CD4-positive, alpha-beta memory T cell (primary cell): ENCODE measurements at places on chromosomes 7 and 10.

- DNase-seq, result peak; percentile 10
Observed at GRCh38 chr7:37786741-37787569, 61.4 kb upstream of the NME8 start.

DNA sequence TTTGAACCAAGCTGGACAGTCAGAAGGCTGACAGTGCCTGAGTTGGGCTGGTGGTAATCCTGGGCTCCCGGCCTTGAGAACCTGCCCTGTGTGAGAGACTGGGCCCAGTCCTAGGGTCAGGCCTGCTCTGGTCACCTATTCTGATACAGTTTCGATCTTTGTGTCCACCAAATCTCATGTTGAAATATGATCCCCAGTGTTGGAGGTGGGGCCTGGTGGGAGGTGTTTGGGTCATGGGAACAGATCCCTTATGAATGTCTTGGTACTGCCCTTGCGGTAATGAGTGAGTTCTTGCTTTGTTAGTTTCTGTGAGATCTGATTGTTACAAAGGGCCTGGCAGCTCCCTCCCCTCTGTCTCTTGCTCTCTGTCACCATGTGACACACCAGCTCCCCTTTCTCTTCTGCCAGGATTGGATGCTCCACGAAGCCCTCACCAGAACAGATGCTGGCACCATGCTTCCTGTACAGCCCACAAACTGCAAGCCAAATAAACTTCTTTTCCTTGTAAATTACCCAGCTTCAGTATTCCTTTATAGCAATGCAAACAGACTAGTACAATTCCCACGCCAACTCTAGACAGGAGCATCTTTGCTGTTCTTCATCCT, 111.8 kb upstream of the ZNF438 start:
- DNase-seq, result no peak

DNA sequence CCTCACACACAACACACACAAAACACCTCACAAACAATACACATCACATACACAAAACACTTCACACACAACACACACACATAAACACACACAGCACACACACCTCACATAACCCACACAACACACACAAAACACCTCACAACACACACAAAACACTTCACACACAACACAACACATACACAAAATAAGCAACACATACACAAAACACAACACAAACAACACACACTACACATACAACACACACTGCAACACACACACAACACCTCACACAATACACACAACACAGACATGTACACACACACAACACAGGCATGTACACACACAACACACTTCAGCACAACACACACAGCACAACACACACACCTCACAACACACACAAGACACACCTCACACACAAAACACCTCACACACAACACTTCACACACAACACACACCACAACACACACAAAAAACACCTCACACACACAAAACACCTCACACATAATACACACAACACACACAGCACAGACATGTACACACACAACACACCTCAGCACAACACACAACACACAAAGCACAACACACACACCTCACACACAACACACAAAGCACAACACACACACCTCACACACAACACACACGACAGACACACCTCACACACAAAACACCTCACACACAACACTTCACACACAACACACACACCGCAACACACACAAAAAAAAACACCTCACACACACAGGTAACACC, 107.5 kb downstream of the TNS3 start:
- no peak for DNase-seq

DNA sequence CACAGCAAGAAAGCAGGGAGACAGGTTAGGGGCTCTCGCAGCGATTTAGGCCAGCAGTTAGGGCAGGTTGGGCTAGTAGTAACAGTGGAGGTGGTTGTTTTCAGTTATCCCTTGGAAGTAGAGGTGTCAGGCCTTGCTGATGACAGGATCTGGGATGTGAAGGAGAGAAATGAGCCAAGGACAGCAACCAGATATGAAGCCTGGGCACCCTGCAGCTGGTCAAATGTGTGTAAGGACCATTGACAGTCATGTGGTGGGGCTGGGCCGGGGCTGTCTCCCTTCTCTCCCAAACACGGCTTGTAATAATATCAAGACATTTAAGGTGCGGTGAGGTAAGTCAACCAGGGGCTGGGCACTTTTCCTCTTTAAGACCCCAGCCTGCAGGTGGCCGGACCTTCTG, 112.5 kb upstream of the IGFBP3 start:
- no peak for DNase-seq

GRCh38 chr10:53003094-53003493, 230.5 kb upstream of the MBL2 start:
- DNase-seq, result no peak

DNA sequence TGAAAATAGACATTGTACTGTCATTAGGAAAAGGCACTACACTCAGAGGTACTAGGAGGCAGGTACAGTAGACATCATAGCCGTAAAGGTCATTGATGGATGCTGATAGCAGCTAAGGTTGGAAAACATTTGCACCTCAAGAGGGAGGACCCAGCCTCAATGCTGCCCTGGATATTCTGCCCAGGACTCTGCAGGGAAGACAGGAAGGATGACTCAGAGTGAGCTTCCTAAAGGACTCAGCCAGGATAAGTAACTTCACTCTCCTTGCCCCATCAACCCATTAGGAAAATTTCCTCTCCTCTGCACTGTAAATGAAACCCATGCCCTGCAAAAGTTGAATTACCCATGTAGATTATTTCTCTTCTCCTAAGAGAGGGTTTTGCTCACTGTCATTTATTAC, 617.9 kb upstream of the MKI67 start:
- no peak for DNase-seq

DNA sequence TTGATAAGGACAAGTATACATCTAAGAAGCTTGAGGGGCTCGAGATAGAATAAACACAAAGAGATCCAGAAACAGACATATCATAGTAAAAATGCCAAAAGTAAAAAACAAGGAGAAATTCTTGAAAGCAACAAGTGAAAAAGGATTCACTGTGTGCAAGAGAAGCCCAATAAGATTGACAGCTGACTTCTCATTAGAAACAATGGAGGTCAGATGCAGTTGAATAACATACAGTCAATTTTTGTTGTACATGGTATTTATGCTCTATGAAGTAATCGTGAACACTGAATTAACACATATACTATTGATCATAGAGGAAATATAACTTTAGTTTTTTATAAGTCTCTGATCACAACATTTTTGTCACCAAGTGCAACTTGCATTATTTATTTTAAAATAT, 982.8 kb upstream of the SORCS1 start:
- DNase-seq, result no peak

GRCh38 chr10:32516567-32517495, 70.9 kb downstream of the CCDC7 start:
- DNase-seq, result no peak

- DNase-seq, result no peak
Observed at GRCh38 chr7:47346377-47346914, 235.5 kb downstream of the TNS3 start.

DNA sequence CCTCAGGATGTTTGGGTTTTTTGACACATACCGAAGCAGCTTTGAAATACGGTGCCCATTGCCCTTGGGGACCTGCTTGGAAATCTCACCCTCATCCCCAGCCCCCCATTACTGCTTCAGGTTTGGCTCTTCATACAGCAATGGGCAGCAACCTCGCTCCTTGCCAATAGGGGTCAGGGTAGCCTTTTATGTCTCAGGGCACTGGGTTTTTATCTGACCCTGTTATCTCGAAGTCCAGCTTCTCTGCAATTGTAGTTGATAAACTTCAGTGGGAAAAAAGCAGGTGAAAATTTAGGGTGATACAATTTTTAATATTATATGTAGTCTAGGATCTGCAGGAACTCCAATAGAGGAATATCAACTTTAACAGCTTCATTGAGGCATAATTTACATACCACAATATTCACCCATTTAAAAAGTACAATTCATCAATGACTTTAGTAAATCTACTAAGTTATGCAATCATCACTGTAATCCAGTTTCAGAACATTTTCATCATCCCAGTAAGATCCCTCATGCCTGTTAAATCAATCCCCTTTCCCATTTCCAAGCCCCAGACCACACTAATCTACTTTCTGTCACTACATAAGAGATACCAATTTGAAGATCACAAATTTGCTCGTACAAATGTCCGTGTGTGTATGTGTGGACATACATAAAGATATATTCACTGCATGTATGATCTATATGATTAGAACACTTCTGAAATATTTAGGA, 386.2 kb downstream of the KCNMA1 start:
- DNase-seq, result no peak

DNA sequence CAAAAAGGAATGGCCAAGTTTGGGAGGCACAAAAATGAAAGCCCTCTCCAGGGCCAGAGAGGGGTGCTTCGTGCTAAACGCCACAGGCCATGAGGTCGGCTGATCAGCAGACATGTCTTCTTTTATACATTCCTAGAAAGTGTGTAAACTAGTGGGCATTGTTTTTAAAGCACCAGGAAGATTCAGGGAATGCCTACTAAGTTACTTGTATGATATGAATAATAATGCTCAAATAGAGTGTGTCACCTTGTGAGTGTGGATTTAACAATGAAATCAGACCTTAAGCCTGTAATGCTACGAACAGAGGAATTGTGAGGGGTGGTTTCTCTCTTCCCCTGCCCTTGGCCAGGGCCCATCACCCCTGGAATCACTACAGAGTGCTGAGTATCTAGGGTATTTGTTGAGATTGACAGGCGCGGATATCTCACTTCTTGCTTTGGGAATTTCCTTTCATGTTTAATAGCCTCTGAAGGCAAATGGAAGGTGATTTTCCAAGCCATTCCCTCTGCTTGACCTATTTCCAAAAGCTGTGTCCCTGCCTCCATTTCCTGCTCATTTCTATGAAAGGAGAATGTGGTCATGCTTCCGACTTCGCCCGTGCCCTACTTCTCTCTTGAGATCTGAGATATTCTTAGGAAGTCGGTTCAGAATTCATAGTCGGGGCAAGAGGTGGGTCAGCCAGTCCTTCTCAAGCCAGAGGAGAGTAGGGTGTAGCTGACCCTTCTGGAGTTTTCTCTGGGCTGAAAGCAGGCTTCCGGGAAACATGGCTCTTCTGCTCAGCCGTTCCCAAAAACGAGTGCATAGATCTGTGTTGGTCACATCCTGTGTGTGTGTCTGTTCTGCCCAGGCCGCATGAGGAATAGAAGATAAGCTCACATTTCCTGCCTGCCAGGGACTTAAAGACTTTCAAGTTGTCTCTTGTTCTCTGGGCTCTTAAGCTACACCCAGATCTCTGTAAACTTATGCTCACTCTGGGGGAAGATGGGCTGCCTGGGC, 167.8 kb upstream of the ITGB1 start:
- peak; percentile 66 for DNase-seq

- no peak for DNase-seq
Observed at GRCh38 chr10:90138844-90139243, 437.5 kb downstream of the KIF20B start.

DNA sequence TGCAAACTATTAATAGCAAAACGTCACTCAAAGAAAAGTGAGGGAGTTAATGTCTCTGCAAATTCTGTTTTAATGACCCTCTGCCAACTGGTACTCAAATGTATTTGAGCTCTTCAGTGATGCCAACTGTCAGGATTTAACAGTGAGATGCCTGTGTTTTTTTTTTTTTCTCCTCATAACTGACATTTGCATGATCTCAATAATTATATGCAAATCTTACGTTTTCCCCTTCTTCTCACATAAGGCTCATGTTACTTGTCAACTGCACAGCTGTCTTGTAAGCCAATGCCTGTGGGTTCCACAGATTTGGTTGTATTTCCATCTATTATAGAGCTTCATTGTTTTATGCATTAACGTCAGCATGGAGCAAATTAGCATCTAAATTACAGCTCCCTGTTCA, 38.2 kb downstream of the PPP1R3A start:
- DNase-seq, result no peak

DNA sequence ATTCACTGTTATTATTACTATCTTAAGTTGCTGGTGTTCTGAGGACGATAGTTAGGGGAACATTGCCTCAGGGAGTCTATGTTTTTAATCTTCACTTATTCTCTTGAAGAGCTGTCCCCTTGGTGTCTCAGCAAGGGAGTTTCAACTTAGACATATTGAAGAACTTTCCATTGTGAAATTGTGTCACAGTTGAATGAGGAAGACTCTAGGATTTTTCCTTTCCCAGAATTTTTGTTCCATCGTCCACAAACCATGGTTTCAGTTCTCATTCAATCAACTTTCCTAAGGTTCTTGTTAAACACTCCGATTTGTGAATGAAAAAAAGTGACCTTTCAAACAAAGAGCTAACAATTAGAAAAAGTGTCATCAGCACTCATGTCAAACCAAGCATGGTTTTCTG, 128.3 kb downstream of the GATA3 start:
- DNase-seq, result no peak

DNA sequence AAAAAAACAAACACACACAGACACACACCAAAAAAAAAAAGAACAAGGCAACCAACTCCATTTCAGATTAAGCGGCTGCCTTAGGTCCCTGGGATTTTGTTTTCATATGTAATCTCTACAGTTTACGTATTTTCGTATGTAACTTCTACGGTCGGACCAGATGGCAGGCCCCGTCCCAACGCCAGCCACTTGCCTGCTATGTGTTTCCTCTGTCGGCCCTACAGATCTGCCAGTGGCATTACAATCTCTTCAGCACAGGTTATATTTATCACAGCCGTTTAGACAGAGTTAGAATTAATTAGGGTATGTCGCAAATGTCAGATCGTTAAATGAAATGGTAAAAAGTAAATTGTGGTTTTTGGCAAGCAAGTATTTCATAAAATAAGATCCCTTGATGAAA, 99.3 kb downstream of the DNAJB6 start:
- DNase-seq, result no peak

DNA sequence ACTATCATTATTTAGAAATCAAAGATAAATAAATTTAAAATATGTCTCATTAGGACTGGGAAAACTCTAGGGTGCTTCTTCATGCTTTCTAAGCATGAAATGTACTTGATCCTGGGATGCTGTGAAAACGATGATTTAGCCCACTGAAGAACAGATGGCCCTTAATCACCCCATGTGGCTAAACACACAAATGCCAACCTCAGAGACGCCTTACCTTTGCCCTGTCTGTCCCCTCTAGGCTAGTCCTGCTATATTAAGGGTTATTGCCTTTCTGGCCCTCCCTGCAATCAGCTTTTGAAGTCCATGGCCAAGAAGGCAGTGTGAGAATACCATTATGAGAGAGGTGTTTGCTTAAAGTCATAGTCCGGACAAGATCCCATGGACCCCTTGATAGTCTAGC, 217.2 kb downstream of the TWIST1 start:
- DNase-seq, result no peak

- no peak for DNase-seq
Observed at GRCh38 chr10:72328045-72328828, 26.5 kb downstream of the DNAJB12 start.

- DNase-seq, result no peak
Observed at GRCh38 chr10:11532306-11532705, 79.1 kb downstream of the USP6NL start.

- no peak for DNase-seq
Observed at GRCh38 chr7:43784030-43784584, 25.6 kb downstream of the BLVRA start.

DNA sequence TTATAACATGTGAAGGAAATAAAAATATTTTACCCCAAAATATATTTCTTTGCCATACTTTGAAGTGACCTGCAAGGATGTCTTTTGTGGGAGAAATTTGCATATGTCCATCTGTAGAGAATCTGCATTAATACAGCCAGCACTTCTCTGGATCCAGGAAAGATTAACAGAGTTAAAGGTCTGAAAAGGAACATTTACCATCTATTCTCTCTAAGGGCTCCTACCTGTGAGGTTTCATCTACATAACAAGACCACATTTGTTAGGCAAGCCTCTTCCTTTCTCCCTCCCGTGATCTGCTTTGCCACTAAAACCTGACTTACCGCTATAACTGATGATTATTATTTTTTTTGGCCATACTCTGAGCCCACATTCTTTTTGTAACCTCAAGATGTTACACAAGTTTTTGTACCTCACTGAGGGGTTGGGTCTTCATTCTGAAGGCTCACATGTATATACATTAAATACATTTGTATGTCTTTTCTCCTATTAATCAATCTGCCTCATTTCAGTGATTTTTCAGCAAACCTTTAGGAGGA, 129.4 kb downstream of the AKR1D1 start:
- DNase-seq, result no peak
